ENCODE measurements at places on chromosomes 2 and 18.

DNA sequence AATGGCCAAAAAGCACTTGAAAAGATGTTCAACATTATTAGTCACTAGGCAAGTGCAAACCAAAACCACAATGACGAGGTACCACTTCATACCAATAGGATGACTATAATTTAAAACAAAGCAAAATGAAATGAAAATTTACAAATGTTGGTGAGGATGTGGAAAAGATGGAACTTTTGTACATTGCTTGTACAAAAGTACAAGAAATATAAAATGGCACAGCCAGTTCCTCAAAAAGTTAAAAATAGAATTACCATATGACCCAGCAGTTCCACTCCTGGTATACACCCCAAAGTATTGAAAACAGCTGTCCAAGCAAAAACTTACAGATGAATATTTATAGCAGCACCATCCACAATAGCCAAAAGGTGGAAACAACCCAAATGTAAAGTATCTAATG is 107.8 kb upstream of the XPO1 start:
- DNase-seq: no peak

GRCh38 chr2:54783349-54783748 is 59.9 kb downstream of the EML6 start:
- no peak for DNase-seq

- no peak for DNase-seq
Observed at GRCh38 chr2:228541789-228542188, 360.3 kb upstream of the SPHKAP start.

GRCh38 chr18:46366751-46367376 is 262.7 kb downstream of the HAUS1 start:
- no peak for DNase-seq

GRCh38 chr2:96493072-96493471 is 12.1 kb downstream of the NEURL3 start:
- DNase-seq: no peak

GRCh38 chr2:160651416-160652200 is 158.0 kb upstream of the RBMS1 start:
- no peak for DNase-seq

DNA sequence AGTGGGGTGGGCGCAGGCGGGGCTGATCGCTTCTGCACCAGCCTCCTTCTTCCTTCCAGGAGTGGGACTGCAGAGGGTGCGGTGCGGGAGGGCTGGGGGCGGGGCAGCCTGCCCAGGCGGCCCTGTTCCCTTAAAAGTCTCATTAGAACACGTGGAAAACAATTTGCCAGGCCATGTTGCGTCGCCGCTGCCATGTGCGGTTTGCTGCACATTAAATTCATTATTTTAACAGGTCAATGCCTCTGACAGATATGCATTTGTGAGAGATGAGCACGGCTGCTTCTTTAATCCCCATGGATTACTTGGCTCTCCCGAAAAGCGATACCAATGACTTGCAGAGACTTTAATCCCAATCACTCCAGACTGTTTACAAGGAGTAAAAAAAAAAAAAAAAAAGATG is 139.0 kb downstream of the CELF4 start:
- no peak for DNase-seq

- DNase-seq: no peak
Observed at GRCh38 chr2:127400897-127401756, 13.4 kb upstream of the MAP3K2 start.

DNA sequence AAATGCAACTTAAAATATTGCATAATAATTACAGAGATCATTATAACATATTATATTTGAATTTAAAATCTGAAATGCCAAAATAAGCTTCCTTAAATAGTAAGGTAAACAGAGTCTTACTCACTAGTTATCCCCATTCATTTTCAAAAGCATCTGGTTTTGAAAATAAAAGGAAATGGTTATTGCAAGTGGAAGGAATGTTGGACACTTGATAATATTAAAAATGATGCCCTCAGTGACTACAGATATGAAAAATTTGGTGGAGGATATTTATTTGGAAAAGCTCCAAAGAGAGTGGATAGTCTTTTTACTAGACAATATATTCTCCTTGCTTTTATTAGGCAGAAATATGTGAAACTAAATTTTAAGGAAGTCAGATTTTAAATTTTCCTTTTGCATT is 39.7 kb downstream of the CDH19 start:
- no peak for DNase-seq

DNA sequence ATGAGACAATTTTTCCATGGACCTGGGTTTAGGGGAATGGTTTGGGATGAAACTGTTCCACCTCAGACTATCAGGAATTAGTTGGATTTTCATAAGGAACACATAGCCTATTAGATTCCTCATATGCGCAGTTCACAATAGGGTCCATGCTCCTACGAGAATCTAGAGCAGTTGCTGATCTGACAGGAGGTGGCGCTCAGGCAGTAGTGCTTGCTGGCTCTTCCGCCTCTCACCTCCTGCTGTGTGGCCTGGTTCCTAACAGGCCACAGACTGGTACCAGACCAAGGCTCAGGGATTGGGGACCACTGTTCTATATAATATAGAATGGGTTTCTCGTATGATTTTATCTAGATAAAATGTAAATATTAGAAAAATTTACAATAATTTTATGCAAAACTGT is 338.7 kb downstream of the CPS1 start:
- no peak for DNase-seq

DNA sequence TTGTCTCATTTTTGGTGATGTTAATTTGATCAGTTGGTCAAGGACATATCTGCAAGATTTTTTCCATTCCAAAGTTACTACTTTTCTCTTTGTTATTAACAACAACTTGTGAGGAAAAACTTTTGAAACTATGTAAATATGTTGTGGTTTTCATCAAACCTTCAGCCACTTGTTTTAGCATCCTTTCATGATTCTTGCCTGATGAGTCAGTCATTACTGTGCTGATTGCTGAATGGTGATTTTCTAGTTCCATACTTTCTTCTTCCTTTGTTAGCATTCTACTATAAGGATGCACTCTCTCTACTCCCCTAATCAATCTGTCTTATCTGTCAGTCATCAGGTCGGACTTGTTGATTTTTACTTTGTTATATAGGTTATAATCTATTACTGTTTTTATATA is 10.9 kb downstream of the TMEM87B start:
- DNase-seq: no peak

- DNase-seq: no peak
Observed at GRCh38 chr2:241033994-241034393, 35.6 kb downstream of the SNED1 start.

DNA sequence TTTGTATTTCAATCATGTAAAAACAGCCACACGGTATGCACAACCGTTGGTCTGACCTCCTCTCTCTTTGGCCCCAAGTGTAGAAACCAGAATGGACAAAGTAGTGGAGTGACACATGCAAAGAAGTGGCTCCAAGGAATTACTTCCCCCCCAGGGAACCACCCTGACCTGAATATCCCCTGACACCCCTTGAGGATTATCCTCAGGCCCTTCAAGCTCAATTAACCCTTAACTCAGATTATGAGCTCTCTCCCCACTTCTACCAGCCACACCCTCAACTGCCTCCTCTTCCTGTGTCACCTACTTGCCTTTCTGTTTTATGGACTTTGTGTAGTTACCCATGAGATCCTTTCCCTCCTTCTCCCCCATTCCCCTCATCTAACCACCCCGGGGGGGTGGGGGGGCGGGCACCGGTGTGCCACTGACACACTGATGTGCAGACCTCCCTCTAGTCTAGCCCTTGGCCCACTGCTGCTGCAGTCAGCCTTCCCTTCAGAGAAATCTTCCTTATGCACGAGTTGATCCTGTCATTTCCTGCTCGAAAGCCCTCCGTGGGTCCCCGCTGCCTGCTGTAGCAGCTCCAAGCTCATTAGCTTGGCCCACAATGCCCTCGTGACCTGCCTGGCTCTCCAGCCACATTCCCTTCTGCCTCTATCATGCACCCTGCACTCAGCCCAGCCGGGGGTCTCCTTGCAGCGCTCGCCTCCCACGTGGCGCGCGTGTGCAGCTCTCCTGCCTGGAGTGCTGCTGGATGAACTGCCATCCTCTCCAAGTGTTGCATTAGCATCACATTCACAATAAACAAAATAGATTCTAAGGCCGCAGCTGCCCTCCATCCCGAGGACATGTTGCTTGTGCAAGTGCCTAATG is 40.1 kb upstream of the TMEM177 start:
- no peak for DNase-seq

- DNase-seq: no peak
Observed at GRCh38 chr2:152132306-152132705, 33.5 kb upstream of the CACNB4 start.

GRCh38 chr18:78459668-78460067 is 520.0 kb upstream of the SALL3 start:
- no peak for DNase-seq

GRCh38 chr2:72561621-72562318 is 264.1 kb downstream of the EXOC6B start:
- DNase-seq: no peak

All from activated naive CD8-positive, alpha-beta T cell treated with anti-CD3 and anti-CD28 coated beads, Interleukin-2, amount 50 U/mL, for 16 hours (primary cell).